ENCODE measurements at places on chromosomes 16 and 17.
A peak's percentile ranks its signal among the peaks of the same experiment; 100 is the strongest.

- DNase-seq = no peak
Measured at GRCh38 chr17:33870936-33871335, 384.1 kb upstream of the CCL2 start.

DNA sequence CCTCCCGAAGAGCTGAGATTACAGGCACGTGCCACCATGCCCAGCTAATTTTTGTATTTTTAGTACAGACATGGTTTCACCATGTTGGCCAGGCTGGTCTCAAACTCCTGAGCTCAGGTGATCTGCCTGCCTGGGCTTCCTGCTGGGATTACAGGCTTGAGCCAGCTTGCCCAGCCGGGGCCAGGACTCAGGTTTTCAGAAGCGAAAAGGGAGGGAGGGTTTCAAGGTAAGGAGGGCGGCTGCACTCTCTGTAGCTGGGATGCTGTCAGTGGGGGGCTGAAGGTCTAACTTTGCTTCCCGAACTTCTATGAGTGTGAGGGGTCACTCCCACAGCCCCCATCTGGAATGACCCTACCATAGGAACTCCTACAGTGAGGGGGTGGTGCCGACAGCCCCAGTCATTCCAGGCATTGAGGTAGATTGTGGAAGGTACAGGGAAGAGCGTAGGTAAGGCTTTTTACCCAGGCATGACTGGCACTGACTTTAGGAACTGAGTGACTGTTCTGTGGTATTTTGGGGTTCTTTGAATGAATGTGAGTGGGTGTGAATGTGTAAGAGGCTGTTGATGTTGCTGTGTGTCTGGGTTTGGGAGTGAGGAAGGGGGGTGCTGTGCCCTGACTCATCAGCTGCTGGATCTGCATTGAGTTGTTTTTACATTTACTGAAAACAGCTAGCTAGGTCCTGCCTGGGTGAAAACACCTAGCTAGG lies 3.8 kb upstream of the C1QL1 start:
- DNase-seq = no peak

DNA sequence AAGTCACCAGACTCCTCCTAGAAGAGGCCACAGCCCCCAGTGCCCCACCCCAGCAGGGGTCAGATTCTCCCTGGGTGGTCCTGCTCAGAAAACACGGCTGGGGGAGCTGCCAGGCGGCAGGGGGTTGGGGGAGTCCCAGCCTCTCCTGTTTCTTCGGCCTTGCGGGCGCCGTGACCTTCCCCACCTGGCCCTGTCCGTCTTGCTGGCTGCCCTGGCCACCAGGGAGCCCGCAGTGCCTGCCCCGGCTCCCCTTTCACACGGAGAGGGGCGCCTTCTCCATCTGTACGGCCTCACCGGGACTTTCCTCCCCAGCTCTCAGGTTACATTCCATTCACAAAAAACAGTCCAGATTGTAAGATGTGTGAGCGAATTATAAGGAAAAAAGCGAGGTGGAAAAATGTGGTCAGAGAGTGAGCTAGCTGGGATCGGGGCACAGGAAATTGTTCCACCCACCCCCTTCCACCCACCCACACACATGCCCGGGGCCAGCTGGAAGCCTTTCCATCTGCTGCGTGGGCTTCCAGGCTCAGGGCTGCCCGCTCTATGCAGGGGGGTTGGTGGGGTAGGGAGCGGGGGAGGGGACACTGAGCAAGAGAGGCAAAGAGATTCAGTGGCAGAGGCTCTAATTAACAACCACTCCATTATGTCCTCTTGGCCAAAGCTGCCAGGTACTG lies 14.6 kb upstream of the CIBAR2 start:
- DNase-seq = no peak

DNA sequence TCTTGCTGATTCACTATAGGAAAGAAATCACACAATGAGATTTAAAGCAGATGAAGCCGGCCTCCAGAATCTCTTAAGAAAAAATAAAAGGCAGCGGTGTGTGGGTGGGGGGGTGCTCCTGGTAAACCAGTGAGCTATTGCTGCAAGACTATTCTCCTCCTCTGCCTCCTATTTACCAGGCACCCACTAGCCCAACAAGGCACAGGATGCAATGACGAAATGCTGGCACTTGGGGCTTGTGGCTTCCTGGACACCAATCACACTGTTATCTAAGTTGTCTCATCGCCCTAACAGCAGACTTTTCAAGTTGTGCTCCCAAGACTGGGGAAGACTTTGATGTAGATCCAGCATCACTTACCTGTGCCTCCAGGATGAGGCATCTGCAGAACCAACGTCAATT lies 50.2 kb upstream of the NDRG4 start:
- peak; percentile 46 for DNase-seq

GRCh38 chr16:51167170-51167895 lies 16.3 kb upstream of the SALL1 start:
- no peak for DNase-seq

- no peak for DNase-seq
Measured at GRCh38 chr16:89616623-89617022, 3.2 kb downstream of the DPEP1 start.

- no peak for DNase-seq
Measured at GRCh38 chr17:4636474-4637100, 4.9 kb downstream of the ALOX15 start.

GRCh38 chr16:85449191-85449884 lies 163.8 kb upstream of the GSE1 start:
- no peak for DNase-seq

GRCh38 chr16:19415461-19415860 lies 2.2 kb upstream of the TMC5 start:
- DNase-seq = no peak

DNA sequence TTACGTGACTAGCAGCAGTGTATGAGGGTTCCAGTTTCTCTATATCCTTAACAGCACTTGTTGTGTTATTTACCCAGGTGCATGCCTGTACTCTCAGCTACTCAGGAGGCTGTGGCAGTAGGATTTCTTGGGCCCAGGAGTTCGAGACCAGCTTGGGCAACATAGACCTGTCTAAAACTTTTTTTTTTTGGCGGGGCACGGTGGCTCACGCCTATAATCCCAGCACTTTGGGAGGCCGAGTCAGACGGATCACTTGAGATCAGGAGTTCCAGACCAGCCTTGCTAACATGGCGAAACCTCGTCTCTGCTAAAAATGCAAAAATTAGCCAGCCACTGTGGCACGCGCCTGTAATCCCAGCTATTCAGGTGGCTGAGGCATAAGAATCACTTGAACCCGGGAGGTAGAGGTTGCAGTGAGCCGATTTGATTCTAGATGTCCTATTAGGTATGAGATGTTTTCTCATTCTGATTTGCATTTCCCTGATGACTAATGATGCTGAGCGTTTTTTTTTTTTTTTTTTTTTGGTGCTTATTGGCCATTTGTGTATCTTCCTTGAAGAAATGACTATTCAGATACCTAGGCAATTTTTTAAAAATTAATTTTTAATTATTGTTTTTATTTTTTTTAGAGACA lies 13.4 kb downstream of the CASC3 start:
- no peak for DNase-seq

DNA sequence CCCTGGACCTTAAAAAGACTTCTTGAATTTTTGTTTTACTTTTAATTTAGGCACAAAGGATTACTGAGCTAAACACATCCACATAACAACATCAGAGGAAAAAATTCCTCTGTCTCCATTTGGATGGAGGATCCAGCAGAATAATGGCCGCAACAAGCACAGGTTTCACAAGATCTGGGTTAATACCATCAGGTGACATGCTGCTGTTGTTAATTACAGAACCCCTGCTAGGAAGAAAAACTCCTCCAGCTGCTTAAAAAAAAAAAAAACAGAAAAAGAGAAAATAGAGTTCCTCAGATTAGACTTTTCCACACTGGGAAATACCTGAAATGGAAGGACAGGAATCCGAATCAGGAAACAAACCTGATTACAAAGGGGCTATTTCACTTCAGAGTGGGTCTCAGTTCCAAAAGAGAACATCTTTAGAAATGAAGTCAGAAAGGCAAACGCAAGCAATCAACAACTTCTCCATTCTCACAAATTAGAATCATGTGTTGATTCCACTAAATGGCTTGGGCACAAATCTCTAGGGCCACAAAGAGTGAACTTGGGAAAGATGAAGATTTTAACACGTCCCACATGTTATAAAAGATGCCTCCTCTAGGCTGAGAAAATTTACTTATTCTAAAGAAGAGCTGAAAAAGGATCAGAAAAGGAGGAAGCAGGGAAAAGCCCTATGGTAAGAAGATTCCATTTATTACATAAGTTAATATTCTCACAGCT lies 44.0 kb downstream of the SPOP start:
- DNase-seq = no peak

DNA sequence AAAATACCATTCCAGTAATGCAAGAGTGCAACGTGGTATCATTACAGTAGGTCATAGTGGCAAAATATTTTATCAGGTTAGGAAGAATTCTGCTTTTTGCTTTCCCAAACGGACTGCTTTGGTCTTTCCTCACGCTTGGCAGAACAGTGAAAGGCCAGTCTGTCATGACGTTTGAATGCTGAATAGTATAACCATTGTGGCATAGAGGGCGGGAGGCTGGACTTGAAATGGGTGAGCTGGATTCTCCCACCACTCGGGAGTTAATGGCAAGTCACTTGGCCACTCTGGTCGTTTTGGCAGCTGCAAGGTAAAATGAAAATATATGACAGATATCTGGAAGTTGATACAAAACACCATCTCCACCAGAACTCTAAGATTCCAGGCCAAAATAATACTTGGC lies 391.2 kb downstream of the MAF start:
- no peak for DNase-seq

GRCh38 chr16:47970291-47970931 lies 185.4 kb downstream of the ABCC12 start:
- peak; percentile 53 for DNase-seq

GRCh38 chr17:78645421-78646295 lies 68.5 kb upstream of the DNAH17 start:
- DNase-seq = no peak

GRCh38 chr17:17320911-17321220 lies 17.7 kb downstream of the NT5M start:
- no peak for DNase-seq

GRCh38 chr17:34820248-34820801 lies 140.9 kb downstream of the CCT6B start:
- DNase-seq = no peak

- DNase-seq = no peak
Measured at GRCh38 chr17:36205637-36206485, 5.0 kb upstream of the CCL4L2 start.

GRCh38 chr17:64217249-64217691 lies 45.8 kb downstream of the TEX2 start:
- DNase-seq = no peak

All from Kasumi-1 (cell line).